ENCODE measurements at places on chromosomes 13 and 19.

GRCh38 chr13:65592731-65593130 lies 1637.4 kb downstream of the PCDH9 start:
- DNase-seq, result no peak

- no peak for DNase-seq
Observed at GRCh38 chr13:91238036-91238435, 109.5 kb upstream of the MIR17HG start.

- DNase-seq, result no peak
Observed at GRCh38 chr19:4737955-4738600, 14.4 kb upstream of the DPP9 start.

GRCh38 chr13:99381766-99382165 lies 74.6 kb upstream of the GPR183 start:
- DNase-seq, result no peak

- DNase-seq, result no peak
Observed at GRCh38 chr13:98098516-98098915, 44.4 kb upstream of the FARP1 start.

DNA sequence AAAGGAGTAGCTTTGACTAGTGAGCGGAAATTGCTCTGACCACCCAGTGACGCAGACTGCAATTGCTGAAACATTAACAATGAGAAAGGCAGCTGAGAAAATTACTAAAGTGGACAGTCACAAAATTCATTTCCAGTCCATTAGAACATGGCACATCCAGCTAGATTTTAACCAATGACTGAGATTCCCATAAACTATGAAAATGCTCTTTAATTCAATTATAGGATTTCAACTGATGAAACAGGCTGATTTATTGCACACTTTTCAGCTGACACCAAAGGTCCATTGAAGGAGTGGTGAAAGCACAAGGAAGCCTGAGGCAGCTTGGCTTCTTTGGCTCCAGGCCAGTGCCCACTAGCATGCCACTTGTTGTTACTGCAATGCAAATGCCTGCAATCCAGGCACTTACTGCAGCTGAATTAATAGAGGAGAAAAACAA lies 933.4 kb downstream of the SLITRK6 start:
- DNase-seq, result no peak

GRCh38 chr19:4568886-4569285 lies 9.4 kb upstream of the SEMA6B start:
- no peak for DNase-seq

DNA sequence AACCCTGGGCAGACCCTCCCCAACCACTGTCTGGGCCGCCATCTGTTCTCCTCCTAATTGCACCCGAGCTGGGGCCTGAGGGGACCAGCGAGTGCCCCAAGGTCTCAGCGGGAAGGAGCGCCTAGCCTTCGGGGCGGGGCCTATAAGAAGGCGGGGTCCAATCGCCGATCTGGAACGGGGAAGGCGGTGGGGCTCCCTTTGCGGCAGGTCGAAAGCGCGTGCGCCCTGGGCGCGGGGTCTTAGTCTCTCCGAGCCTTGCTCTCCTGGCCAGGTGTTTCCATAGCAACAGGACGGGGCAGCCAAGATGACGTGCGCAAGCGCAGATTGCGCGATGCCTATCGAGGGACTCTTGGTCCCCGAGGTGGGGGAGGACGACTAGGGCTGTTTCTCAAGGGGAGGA lies 2.8 kb downstream of the MAST1 start:
- no peak for DNase-seq

DNA sequence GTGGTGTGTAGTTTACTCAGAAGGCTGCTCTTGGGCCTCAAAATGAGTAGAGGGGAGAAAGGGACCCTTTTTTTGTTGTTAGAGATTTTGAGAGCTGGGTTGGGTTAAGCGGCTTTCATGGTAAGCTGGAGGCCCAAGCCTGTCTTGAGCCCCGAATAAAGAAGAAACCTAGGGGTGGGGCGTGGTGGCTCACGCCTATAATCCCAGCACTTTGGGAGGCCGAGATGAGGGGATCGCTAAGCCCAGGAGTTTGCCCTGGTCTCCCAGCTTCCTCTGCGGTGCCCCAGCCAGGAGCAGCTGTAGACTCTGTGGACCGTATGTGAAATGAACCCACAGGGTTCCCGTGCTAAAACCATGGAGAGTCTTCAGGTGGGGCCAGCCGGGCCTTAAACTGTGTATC lies 56.1 kb downstream of the KDM4B start:
- DNase-seq, result no peak

DNA sequence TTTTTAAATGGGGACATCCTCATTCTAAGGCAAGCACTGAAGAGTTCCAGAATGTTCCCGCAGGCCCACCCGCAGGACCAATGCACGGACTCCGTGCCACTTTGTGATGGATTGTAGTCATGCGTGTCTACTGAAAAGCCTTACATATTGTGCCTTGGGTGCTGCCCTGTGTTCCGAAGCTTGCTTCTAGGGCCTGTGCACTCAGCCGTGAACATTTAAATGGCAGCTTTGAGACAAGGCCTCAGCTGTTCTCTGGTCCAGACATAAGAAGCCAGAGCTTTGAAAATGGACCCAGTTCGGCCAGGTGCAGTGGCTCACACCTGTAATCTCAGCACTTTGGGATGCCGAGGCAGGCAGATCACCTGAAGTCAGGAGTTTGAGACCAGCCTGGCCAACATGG lies 75.3 kb upstream of the CACNA1A start:
- no peak for DNase-seq

- DNase-seq, result no peak
Observed at GRCh38 chr13:90768116-90768515, 579.4 kb upstream of the MIR17HG start.

DNA sequence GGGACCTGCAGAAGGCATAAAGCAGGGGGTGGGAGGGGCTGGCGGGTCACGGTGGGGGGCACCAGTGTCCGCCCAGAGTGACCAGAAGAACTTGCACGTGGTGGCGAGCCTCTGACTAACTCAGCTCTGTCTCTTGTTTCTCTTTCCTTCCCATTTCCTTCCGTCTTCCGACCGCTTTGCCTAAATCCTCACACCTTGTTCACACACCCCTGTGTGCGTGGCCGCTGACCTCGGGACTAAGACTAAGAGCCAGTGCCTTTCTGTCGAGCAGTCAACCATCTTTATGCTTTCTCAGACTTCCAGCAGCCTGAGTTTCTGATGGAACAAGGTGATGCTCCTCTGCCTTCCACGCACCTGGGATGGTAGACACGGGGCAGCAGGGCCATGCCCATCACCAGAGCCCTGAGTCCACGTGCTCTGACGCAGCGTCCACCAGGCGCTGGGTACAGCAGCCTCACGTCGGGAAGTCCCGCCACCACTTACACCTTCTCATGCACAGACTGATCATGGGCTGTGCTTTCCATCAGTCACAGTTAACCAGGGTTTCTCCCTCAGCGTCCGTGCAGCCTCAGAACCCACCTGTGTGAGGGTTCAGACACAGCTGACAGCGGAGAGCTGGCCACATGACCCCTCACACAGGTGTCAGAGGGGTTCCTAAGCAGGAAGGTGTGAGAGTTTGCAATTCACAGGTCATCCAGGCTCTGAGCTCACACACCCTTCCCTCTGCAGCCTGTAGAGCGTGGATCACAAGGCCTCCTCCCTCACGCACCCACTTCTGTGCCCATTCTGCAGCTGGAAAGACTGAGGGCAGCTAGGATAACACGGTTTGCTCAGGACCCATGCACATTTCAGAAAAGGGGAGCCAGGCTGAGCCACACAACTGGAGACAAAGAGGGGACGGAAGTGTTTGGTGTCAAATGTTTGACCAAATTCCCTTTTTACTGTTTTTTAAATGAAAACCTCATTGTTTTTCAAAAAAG lies 90.7 kb upstream of the MCF2L start:
- DNase-seq, result no peak

GRCh38 chr13:51066091-51066831 lies 44.8 kb downstream of the C13orf42 start:
- no peak for DNase-seq

DNA sequence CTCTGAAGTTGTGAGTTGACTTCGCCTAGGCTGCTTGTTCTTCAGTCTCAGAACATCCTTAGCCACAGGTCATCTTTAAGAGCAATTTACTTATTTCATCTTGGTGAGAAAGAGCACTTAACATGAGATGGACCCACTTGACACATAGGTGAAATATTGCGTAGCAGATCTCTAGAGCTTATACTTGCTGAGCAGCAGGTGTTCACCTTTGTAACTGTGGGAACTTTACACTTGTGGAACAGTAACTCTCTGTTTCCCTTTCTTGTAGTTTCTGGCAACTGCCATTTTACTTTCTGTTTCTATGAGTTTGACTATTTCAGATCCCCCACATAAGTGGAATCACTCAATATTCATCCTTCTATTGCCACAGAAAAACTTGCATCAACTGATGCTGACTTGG lies 95.7 kb downstream of the SLC10A2 start:
- no peak for DNase-seq

- no peak for DNase-seq
Observed at GRCh38 chr19:656751-657559, 6.1 kb downstream of the RNF126 start.

Data from stimulated activated CD4-positive, alpha-beta T cell treated with anti-CD3 and anti-CD28 coated beads, Interleukin-12 subunit alpha, Interleukin-12 subunit beta, amount 100 ng/mL, for 48 hours (primary cell).